M059J (cell line): ENCODE measurements at places on chromosomes 12 and 14. TPM values are rescaled to one million over a fixed set of nuclear protein-coding genes. Genes with fewer than 3 reads are reported as not detected.

The MYO1A gene
- not detected in 2 replicates for total RNA-seq

The KCNMB4 gene
- 2.9 and 3.0 TPM in 2 replicates for total RNA-seq

The INHBC gene
- total RNA-seq: not detected in 2 replicates

The AQP2 gene
- not detected in 2 replicates for total RNA-seq
